Large intestine (tissue), 12 donors: ENCODE measurements at places on chromosomes 4 and X. TPM values are rescaled to one million over a fixed set of nuclear protein-coding genes. Genes with fewer than 3 reads are reported as not detected.
A peak's percentile ranks its signal among the peaks of the same experiment; 100 is the strongest.

The CHRNA9 gene
- polyA plus RNA-seq = 0.07 TPM

GRCh38 chrX:140503714-140504351, 1.0 kb downstream of the SOX3 start:
- no peak overlapping the region for H3K4me3 ChIP-seq
- no peak overlapping the region for H3K27ac ChIP-seq
- no peaks in the 10 kb centered on the region for H3K4me1 ChIP-seq
- peak; percentile 24 for DNase-seq

DNA sequence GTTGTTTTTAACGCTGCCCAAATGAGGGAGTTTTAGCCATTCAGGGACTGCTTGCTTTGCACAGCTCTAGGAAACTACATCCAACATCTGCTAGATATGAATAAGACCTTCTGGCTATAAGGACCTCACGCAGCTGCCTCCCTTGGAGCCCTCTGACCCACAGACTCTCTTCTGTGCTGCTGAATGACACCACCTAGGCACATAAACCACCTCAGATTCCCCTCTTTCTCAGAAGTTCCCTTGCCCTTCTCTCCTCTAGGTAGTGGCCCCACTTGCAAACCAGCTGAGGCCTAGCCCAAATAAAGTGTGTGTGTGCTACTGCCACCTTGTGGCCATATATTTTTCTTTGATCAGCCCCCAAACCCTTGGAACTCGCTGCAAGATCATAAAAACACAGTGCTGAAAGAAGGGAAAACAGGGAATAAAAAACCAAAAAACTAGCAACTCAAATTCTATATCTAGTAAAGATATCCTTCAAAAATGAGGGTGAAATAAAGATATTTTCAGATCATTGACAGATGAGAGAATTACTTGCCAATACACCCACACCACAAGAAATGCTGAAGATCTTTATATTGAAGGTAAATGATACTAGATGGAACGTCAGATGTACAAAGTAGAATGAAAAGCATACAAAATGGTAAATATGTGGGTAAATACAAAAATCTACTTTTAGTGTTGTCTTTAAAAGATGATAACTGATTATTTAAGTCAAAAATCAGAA, 265.9 kb downstream of the ADAMTS3 start:
- no peak overlapping the region for H3K27ac ChIP-seq
- H3K4me3 ChIP-seq = no peak overlapping the region
- no peaks in the 10 kb centered on the region for H3K4me1 ChIP-seq
- peak; percentile 9 for DNase-seq

GRCh38 chr4:105088110-105088879, 58.4 kb upstream of the TET2 start:
- H3K27ac ChIP-seq = no peak overlapping the region
- H3K27me3 ChIP-seq = no peaks in the 10 kb centered on the region
- no peaks in the 10 kb centered on the region for H3K36me3 ChIP-seq
- H3K4me1 ChIP-seq = no peaks in the 10 kb centered on the region
- DNase-seq = peak; percentile 8

The EFHC2 gene
- polyA plus RNA-seq = 2.2 TPM

The PABPC4L gene
- 3.1 TPM for polyA plus RNA-seq

- H3K27ac ChIP-seq = peak overlapping the region; percentile 2
- no peaks in the 10 kb centered on the region for H3K27me3 ChIP-seq
- peak; percentile 74 for DNase-seq
- peaks cover 13% of the 10 kb centered on the region for H3K4me1 ChIP-seq
- H3K4me3 ChIP-seq = no peak overlapping the region
- no peaks in the 10 kb centered on the region for H3K36me3 ChIP-seq
These were observed 92.4 kb downstream of the CXCL13 start for GRCh38 chr4:77697860-77698590.

The SPANXC gene
- polyA plus RNA-seq = not detected

- no peaks in the 10 kb centered on the region for H3K4me1 ChIP-seq
- no peaks in the 10 kb centered on the region for H3K36me3 ChIP-seq
- no peak overlapping the region for H3K4me3 ChIP-seq
- no peak for DNase-seq
- no peaks in the 10 kb centered on the region for H3K27me3 ChIP-seq
These were observed 22.1 kb downstream of the NHS start for GRCh38 chrX:17397074-17397473.

The MAGEB1 gene
- not detected for polyA plus RNA-seq

GRCh38 chr4:152777488-152777887, 2.0 kb downstream of the TIGD4 start:
- H3K4me3 ChIP-seq = no peak overlapping the region
- no peak overlapping the region for H3K27ac ChIP-seq
- H3K27me3 ChIP-seq = no peaks in the 10 kb centered on the region
- no peak for DNase-seq

The REELD1 gene
- 0.45 TPM for polyA plus RNA-seq

GRCh38 chrX:129634541-129634940, 20.2 kb downstream of the APLN start:
- no peak overlapping the region for H3K4me3 ChIP-seq
- no peaks in the 10 kb centered on the region for H3K36me3 ChIP-seq
- DNase-seq = no peak
- no peak overlapping the region for H3K27ac ChIP-seq
- H3K27me3 ChIP-seq = no peaks in the 10 kb centered on the region
- peaks cover 20% of the 10 kb centered on the region for H3K4me1 ChIP-seq

- no peaks in the 10 kb centered on the region for H3K27me3 ChIP-seq
- H3K4me1 ChIP-seq = no peaks in the 10 kb centered on the region
- H3K4me3 ChIP-seq = no peak overlapping the region
- peaks cover 2% of the 10 kb centered on the region for H3K36me3 ChIP-seq
- H3K27ac ChIP-seq = no peak overlapping the region
These were observed 22.4 kb upstream of the ARMCX4 start for GRCh38 chrX:101462892-101463291.

The MAB21L2 gene
- polyA plus RNA-seq = 24.5 TPM

DNA sequence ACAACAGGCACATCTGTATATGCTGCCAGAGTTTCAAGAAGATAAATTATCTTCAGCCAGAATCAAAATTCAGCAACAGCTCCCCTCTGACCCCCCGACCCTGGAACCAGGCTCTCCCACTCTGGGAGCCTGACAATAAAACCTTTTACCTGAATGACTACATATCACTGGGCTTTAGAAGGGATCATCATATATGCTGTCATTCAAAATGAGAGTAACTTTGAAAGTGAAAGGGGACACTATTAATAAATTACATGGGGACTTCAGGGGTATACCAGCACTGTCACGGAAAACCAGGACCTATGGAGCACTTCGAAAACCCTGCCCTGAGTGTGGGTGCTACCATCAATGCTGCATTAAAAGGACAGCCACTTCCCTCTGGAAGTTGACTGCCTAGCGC, 26.2 kb downstream of the TSPAN5 start:
- H3K36me3 ChIP-seq = no peaks in the 10 kb centered on the region
- no peak overlapping the region for H3K4me3 ChIP-seq
- no peak overlapping the region for H3K27ac ChIP-seq
- no peaks in the 10 kb centered on the region for H3K27me3 ChIP-seq
- DNase-seq = no peak

GRCh38 chr4:153976954-153977353, 188.1 kb upstream of the SFRP2 start:
- DNase-seq = no peak
- H3K36me3 ChIP-seq = no peaks in the 10 kb centered on the region
- H3K4me3 ChIP-seq = no peak overlapping the region
- no peaks in the 10 kb centered on the region for H3K4me1 ChIP-seq

GRCh38 chrX:103175944-103176753, 38.8 kb upstream of the BEX4 start:
- no peaks in the 10 kb centered on the region for H3K36me3 ChIP-seq
- no peaks in the 10 kb centered on the region for H3K4me1 ChIP-seq
- DNase-seq = peak; percentile 46
- no peak overlapping the region for H3K27ac ChIP-seq
- no peak overlapping the region for H3K4me3 ChIP-seq
- H3K27me3 ChIP-seq = no peaks in the 10 kb centered on the region

- DNase-seq = no peak
- no peak overlapping the region for H3K4me3 ChIP-seq
- no peaks in the 10 kb centered on the region for H3K4me1 ChIP-seq
- no peak overlapping the region for H3K27ac ChIP-seq
- no peaks in the 10 kb centered on the region for H3K36me3 ChIP-seq
- H3K27me3 ChIP-seq = no peaks in the 10 kb centered on the region
These were observed 901.8 kb downstream of the GLUD2 start for GRCh38 chrX:121949041-121949760.

The MND1 gene
- polyA plus RNA-seq = 6.8 TPM

GRCh38 chr4:97153042-97153441, 990.2 kb downstream of the STPG2 start:
- H3K36me3 ChIP-seq = no peaks in the 10 kb centered on the region
- no peak overlapping the region for H3K27ac ChIP-seq
- no peak overlapping the region for H3K4me3 ChIP-seq
- H3K27me3 ChIP-seq = no peaks in the 10 kb centered on the region
- no peaks in the 10 kb centered on the region for H3K4me1 ChIP-seq

DNA sequence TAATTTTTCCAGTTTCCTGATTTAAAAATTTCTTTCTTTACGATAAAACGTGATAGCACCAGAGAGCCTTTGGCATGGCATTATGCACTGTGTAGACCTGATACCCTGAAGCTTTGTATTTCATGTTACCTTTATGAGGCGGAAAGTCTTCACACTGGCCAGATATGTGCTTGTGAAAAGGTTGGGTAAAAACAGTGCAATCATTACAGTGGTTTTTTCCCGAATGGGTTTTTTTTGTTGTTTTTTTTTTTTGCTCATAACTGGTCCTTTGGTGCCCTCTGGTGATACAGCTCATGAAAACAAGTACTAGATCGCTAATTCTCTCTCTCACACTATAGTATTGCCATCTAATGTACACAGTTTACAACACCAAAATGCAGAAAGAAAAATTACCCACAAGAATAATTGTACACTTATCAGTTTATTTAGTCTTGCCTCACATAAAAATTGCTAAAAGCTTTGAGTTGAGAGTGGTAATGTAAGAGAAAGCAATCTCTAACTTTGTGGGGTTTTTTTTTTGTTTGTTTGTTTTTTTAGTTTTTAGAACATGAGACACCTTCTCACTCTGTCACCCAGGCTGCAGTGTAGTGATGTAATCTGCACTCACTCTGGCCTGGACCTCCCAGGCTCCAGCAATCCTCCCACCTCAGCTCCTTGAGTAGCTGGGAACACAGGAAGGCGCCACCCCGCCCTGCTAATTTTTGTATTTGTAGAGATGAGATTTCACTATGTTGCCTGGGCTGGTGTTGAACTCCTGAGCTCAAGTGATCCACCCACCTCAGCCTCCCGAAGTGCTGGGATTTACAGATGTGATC, 21.3 kb downstream of the SPCS3 start:
- H3K4me1 ChIP-seq = no peaks in the 10 kb centered on the region
- DNase-seq = no peak
- no peak overlapping the region for H3K27ac ChIP-seq
- H3K27me3 ChIP-seq = no peaks in the 10 kb centered on the region

DNA sequence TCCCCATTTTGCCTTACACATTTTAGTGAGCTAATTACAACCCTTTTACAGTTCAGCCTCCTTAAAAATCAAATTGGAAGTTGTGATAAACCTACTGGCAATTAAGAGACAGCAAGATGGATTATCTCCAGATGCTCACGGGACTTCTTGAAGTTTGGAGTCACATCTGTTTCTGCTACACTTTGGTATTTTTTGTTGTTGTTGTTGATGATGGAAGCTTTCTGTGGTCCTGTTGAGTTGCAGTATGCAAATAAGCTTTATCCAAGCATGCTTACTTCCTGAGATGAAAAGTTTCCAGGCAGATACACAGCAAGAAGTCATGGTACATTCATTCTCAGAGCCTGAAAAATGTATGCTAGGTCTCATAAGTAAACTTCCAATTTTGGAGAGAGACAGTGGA, 670.0 kb upstream of the AMOT start:
- no peak for DNase-seq
- no peak overlapping the region for H3K27ac ChIP-seq
- H3K27me3 ChIP-seq = no peaks in the 10 kb centered on the region
- no peaks in the 10 kb centered on the region for H3K36me3 ChIP-seq

DNA sequence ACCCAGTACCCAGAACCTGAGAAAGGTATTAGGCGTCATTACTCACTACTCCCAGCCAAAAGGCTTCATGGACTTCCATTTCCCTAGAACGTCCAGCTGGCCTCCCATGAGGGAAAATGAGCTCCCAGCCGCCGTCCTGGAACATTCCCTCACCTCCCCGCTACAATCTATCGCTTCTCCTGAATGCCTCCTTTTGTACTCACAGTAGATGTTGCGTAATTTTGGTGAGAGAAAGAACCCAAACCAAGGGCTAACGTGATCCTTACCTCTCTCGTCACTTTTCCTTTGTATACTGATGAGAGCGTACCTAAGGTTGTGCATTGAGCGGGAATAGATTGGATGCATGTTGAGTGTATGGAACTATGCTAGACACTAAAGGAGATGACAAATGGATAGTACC, 161.9 kb downstream of the TENM3 start:
- no peaks in the 10 kb centered on the region for H3K36me3 ChIP-seq
- H3K4me3 ChIP-seq = no peak overlapping the region
- H3K4me1 ChIP-seq = no peaks in the 10 kb centered on the region
- no peaks in the 10 kb centered on the region for H3K27me3 ChIP-seq

DNA sequence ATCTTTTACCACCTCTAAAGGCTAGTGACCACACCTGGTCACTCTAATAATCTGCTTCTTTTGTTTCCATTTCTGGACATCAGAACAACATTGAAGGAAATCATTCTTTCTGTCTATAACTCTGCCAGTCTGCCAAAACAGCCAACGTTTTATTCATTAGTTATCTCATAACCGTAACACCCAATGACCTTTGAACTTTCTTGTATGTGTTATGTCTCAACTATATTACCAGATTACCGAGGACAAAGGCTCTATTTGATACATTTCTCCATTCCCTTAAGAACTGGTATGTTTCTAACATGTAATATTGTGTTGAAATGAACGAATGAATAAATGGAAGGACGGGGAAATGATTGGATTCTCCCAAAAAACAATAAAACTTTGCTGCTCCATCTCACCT, 152.7 kb downstream of the GABRB1 start:
- H3K27me3 ChIP-seq = no peaks in the 10 kb centered on the region
- peak; percentile 21 for DNase-seq
- no peak overlapping the region for H3K4me3 ChIP-seq
- no peak overlapping the region for H3K27ac ChIP-seq

The CT45A10 gene
- polyA plus RNA-seq = not detected

GRCh38 chr4:162061214-162061613, 102.6 kb downstream of the FSTL5 start:
- H3K4me1 ChIP-seq = no peaks in the 10 kb centered on the region
- H3K4me3 ChIP-seq = no peak overlapping the region
- H3K36me3 ChIP-seq = no peaks in the 10 kb centered on the region
- DNase-seq = no peak
- H3K27ac ChIP-seq = no peak overlapping the region

GRCh38 chrX:2409796-2410195, 91.0 kb downstream of the DHRSX start:
- peak overlapping the region; percentile 73 for H3K27ac ChIP-seq
- no peak overlapping the region for H3K4me3 ChIP-seq
- H3K36me3 ChIP-seq = peaks cover 18% of the 10 kb centered on the region
- no peak for DNase-seq

DNA sequence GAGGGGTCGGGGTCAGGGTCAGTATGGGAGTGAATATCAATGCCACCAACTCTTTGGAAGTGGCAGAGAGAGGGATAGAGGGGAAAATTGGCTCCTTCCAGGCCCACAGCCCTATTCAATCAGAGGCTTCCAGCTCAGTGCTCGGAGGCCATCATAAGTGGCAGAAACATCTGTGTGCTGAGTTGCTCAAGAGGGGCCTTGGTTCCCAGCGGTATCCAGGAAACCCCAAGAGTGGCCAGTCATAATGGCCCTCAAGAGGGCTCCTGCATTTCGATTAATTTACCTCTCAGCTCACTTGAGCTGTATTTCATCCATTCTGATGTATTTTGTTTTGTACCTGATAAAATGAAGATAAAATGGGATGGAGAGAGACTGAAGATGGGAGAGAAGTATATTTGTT, 154.3 kb upstream of the EOLA2 start:
- no peak overlapping the region for H3K27ac ChIP-seq
- H3K36me3 ChIP-seq = no peaks in the 10 kb centered on the region
- DNase-seq = no peak
- no peaks in the 10 kb centered on the region for H3K27me3 ChIP-seq
- H3K4me3 ChIP-seq = no peak overlapping the region
- H3K4me1 ChIP-seq = no peaks in the 10 kb centered on the region

The BEND4 gene
- 1.2 TPM for polyA plus RNA-seq
